ENCODE measurements at places on chromosomes 11 and 22.

DNA sequence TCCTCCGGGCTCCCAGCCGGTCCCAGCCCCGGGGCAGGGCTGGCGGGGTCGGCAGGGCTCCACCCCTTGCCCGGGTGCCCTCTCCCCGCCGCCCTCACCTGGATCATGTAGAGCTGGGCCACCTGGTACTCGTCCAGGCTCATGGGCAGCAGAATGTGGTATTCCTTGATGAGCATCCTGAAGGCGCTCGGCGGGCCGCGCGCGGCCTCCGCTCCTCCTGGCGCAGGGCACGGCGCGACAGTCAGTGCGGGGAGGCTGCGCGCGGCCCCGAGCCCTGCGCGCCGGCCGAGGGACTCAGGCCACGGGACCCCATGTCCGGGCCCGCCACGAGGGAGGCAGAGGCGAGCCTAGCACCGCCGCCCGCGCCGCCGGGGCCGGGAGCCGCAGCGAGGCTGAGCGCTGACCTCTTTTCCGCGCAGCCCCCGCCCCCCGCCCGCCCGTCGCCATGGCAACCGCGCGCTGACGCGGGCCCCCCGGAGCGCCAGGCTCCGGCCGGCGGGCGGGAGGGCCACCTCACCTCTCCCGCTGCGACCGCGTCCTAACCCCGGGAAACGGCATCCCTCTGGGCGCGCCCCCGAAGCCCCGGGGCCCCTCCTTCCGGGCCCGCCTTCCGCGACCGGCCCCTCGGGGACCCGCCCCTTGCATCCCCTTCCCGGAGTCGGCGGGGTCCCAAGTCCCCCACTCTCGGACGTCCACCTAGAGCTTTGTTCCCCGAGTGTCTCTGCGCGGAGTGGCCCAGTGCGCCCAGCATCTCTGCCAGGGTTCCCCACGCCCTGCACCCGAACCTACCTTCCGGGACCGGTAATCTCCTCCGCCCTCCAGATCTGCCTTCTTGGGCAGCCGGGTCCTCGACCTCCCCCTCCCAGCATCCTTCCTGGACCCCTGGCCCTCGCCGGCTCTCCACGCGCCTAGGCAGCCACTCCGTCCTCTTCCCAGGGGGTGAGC lies 886 bp downstream of the PITPNM1 start:
- H3K4me3 ChIP-seq = peak overlapping the region; percentile 83
- H3K27me3 ChIP-seq = no peaks in the 10 kb centered on the region
- peak overlapping the region; percentile 57 for H3K27ac ChIP-seq
- peaks cover 8% of the 10 kb centered on the region for H3K36me3 ChIP-seq

GRCh38 chr11:16059332-16059731 lies 297.0 kb downstream of the SOX6 start:
- no peaks in the 10 kb centered on the region for H3K27me3 ChIP-seq
- H3K27ac ChIP-seq = no peak overlapping the region
- H3K4me3 ChIP-seq = no peak overlapping the region
- H3K36me3 ChIP-seq = peaks cover 9% of the 10 kb centered on the region
- peaks cover 3% of the 10 kb centered on the region for H3K4me1 ChIP-seq
- DNase-seq = no peak

GRCh38 chr11:120925944-120926343 lies 98.0 kb upstream of the TBCEL start:
- no peaks in the 10 kb centered on the region for H3K4me1 ChIP-seq
- no peak overlapping the region for H3K27ac ChIP-seq
- no peaks in the 10 kb centered on the region for H3K36me3 ChIP-seq
- no peak for DNase-seq

DNA sequence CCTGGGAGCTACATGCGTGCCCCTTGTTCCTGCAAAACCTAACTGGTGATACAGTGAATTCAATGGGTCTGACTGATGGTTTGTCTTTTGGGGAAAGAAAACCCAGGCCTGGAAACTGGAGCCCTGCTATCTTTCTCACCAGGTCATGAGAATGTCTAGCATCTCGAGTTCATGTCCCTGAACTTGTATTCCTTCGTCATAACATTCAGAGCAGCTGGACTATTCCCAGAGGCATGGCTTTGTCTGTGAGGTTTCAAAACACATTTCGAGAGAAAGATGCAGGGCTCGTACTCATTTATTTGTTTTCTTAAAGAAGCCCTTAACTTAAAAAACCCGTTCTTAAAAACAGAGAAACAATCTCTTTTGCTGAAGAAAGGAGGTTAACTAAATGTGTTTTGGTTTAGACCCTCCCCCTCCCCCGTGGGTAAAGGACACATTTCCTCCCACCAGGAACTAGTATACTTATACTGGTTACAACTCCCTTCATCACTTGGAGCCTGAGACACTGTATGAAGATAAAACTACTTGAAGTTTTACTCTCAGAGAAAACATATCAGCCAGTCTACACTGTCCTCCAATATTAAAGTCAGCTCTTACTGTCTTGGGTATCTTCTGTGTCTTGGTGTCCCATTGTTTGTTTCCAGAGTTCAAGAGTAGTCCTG lies 43.2 kb downstream of the ME3 start:
- H3K27me3 ChIP-seq = no peaks in the 10 kb centered on the region
- no peaks in the 10 kb centered on the region for H3K36me3 ChIP-seq
- H3K4me1 ChIP-seq = peaks cover 65% of the 10 kb centered on the region
- no peak for DNase-seq
- H3K4me3 ChIP-seq = no peak overlapping the region

GRCh38 chr11:74559934-74560309 lies 32.5 kb upstream of the POLD3 start:
- DNase-seq = no peak
- peaks cover 1% of the 10 kb centered on the region for H3K36me3 ChIP-seq
- H3K27ac ChIP-seq = no peak overlapping the region
- H3K4me1 ChIP-seq = no peaks in the 10 kb centered on the region
- H3K4me3 ChIP-seq = no peak overlapping the region

GRCh38 chr22:38973289-38974169 lies 8.6 kb upstream of the APOBEC3B start:
- no peak overlapping the region for H3K4me3 ChIP-seq
- peaks cover 2% of the 10 kb centered on the region for H3K36me3 ChIP-seq
- no peak overlapping the region for H3K27ac ChIP-seq
- DNase-seq = peak; percentile 54
- H3K27me3 ChIP-seq = peaks cover 31% of the 10 kb centered on the region

- no peak overlapping the region for H3K4me3 ChIP-seq
- no peaks in the 10 kb centered on the region for H3K27me3 ChIP-seq
- DNase-seq = no peak
- H3K36me3 ChIP-seq = peaks cover 6% of the 10 kb centered on the region
- H3K27ac ChIP-seq = no peak overlapping the region
- H3K4me1 ChIP-seq = peaks cover 33% of the 10 kb centered on the region
Observed at GRCh38 chr11:83070731-83071566, 748 bp downstream of the RAB30 start.

- no peak overlapping the region for H3K27ac ChIP-seq
- no peak for DNase-seq
- H3K4me3 ChIP-seq = no peak overlapping the region
- H3K36me3 ChIP-seq = peaks cover 17% of the 10 kb centered on the region
Observed at GRCh38 chr11:14881576-14882193, 10.3 kb downstream of the CYP2R1 start.

GRCh38 chr11:100980156-100980555 lies 149.5 kb downstream of the PGR start:
- H3K4me3 ChIP-seq = no peak overlapping the region
- H3K27ac ChIP-seq = no peak overlapping the region
- H3K27me3 ChIP-seq = no peaks in the 10 kb centered on the region
- DNase-seq = no peak
- H3K36me3 ChIP-seq = peaks cover 17% of the 10 kb centered on the region

DNA sequence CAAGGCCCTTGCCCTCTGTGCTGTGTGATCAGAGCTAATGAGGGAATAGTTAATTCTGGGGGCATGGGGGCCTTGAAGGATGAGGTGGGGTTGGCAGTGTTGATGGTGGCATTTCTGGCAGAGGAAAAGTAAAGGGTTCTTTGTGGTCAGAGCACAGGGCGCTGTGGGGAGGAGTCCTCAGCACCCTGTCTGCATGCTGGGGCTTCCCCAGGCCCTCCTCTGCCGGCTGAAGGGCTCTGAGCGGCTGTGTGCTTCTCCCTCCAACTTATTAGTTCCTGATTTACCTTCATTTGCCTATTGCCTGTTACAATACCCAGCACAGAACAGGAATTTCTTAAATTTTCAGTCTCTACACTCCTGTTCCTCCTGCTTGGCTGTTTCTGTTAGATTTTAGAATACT lies 122.8 kb downstream of the HIPK3 start:
- no peak overlapping the region for H3K27ac ChIP-seq
- no peaks in the 10 kb centered on the region for H3K27me3 ChIP-seq
- H3K4me3 ChIP-seq = no peak overlapping the region
- no peaks in the 10 kb centered on the region for H3K36me3 ChIP-seq
- H3K4me1 ChIP-seq = peaks cover 18% of the 10 kb centered on the region

DNA sequence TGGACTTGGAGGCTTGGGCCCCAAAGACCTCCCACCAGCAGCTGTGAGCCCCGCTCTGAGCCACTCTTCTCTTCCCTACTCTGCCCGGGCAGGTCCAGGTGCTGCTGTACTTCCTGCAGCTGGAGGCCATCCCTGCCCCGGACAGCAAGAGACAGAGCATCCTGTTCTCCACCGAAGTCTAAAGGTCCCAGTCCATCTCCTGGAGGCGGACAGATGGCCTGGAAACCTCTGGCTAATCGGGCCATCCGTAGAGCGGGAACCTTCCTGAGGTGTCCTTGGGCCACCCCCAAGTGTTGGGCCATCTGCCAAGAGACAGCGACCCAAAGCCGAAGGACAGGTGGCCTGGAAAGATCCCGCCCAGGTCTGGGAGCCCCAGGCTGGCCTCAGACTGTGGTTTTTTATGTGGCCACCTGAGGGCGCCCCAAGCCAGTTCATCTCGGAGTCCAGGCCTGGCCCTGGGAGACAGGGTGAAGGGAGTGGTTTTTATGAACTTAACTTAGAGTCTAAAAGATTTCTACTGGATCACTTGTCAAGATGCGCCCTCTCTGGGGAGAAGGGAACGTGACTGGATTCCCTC lies 135.1 kb downstream of the BCR start:
- peaks cover 3% of the 10 kb centered on the region for H3K36me3 ChIP-seq
- DNase-seq = no peak
- peaks cover 4% of the 10 kb centered on the region for H3K4me1 ChIP-seq
- no peaks in the 10 kb centered on the region for H3K27me3 ChIP-seq

GRCh38 chr11:69398529-69399492 lies 82.7 kb upstream of the LINC01488 start:
- DNase-seq = peak; percentile 82
- peaks cover 6% of the 10 kb centered on the region for H3K36me3 ChIP-seq
